ENCODE measurements at places on chromosomes 7 and 10.

GRCh38 chr10:6892864-6893263 is 312.8 kb upstream of the PRKCQ start:
- no peak for DNase-seq
- H3K27ac ChIP-seq, result no peak overlapping the region
- no peak overlapping the region for H3K4me3 ChIP-seq
- H3K27me3 ChIP-seq, result no peaks in the 10 kb centered on the region

DNA sequence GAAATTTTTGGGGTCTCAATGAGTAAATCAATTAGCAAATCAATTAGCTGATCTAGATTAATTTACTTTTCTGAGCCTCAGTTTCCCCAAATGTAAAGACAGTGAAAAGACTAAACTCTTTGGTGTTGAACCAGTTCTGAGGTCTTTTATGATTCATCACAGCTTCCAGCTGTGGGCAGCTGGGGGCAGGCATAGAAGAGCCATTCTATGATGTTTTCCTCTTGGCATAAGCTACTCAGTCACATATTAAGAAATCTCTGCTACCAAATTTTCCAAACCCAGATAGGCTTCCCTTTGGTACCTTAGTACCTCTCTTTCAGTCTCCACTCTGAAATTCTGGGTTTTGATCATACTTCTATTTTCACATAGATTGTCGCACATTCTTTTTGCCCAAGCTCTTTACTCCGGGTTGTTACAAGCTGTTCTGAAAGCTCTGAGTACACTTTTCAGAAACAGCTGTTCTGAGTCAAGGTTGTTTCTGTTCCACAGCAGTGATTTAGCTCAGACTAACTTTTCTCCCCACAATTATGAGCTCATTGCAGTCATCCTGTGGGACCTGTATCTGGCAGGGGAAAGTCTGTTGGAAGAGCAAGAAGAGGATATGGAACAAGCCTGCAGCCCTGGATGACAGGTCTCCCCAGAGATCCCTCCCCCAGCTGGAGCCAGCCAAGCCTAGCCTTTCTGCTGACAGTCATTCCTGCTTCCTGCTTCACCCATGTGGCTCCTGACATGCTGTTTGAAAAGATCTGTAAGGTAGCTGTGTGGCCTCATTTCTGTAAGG is 599.6 kb upstream of the GHITM start:
- H3K4me1 ChIP-seq, result peaks cover 35% of the 10 kb centered on the region
- no peaks in the 10 kb centered on the region for H3K36me3 ChIP-seq
- no peak for DNase-seq
- no peak overlapping the region for H3K27ac ChIP-seq
- peaks cover 22% of the 10 kb centered on the region for H3K27me3 ChIP-seq

DNA sequence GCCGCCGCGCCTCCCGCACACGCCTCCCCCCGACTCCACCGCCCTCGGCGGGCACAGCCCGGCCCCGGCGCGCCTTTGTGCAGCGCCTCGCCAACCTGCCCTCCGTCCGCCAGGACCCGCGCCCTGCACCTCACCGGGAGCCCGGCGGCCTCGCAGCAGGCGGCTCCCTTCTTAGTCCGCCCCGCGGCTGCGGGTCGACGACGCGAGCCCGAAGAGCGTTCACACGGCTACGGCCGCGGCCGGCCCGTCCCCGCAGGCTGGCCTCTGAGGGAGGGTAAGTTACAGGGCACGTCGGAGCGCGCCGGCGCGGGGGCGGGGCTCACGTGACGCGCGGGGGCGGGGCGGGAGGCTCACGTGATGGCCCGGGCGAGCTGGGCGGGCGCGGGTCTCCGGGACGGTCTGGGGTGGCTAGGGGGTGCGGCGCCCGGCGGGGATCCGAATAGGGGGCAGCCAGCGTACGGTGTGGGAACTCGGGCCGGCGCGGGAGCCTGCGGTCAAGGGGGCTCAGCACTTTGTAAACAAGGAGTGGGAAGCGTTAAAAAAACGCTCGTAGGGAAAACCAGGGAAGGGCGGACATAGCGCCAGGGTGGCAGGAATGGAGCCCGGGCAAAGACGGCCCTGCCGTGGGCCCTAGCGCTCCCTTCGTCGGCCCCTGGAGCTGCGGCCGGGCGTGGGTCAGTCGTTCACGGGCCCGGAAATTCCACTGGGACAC is at the start of gene ARHGAP12:
Gene ARHGAP12, minus strand, starts transcription at position 283 of the 712 bp plus-strand sequence. CDS start 19,976 bp downstream, outside the sequence.
- peaks cover 38% of the 10 kb centered on the region for H3K4me1 ChIP-seq
- H3K36me3 ChIP-seq, result peaks cover 6% of the 10 kb centered on the region
- H3K27me3 ChIP-seq, result no peaks in the 10 kb centered on the region
- DNase-seq, result peak; percentile 90
- peak within 1 kb of the TSS; percentile 92 for H3K4me3 ChIP-seq
- H3K27ac ChIP-seq, result peak within 1 kb of the TSS; percentile 91

- H3K4me1 ChIP-seq, result no peaks in the 10 kb centered on the region
- no peak for DNase-seq
- no peak overlapping the region for H3K27ac ChIP-seq
- H3K4me3 ChIP-seq, result no peak overlapping the region
- peaks cover 10% of the 10 kb centered on the region for H3K36me3 ChIP-seq
These were observed 582.2 kb upstream of the ZWINT start for GRCh38 chr10:56943221-56943755.

- no peak overlapping the region for H3K27ac ChIP-seq
- DNase-seq, result no peak
- H3K4me3 ChIP-seq, result no peak overlapping the region
- no peaks in the 10 kb centered on the region for H3K27me3 ChIP-seq
- no peaks in the 10 kb centered on the region for H3K36me3 ChIP-seq
These were observed 638.0 kb upstream of the MKI67 start for GRCh38 chr10:128764190-128764589.

DNA sequence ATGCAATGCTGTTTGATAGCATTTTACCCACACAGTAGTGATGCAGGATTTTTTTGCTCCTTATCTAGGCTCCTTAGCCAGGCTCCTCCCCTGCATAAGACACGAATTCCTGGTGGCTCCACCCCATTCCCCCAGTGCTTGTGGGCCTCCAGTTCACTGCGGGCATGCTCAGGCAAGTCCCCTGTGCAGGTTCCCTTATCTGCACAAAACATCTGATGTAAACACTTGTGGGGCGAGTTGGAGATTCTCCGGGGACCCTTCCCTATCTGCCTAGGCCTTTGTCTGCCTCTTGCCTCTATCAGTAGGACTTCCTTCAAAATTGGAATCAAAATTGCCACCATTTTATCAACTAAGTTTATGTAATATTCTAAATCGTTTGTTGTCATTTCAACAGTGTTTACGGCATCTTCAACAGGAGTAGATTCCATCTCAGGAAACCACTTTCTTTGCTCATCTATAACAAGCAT is 5.4 kb upstream of the STK17A start:
- no peaks in the 10 kb centered on the region for H3K27me3 ChIP-seq
- peaks cover 21% of the 10 kb centered on the region for H3K36me3 ChIP-seq
- peaks cover 22% of the 10 kb centered on the region for H3K4me1 ChIP-seq
- H3K4me3 ChIP-seq, result no peak overlapping the region
- H3K27ac ChIP-seq, result peak overlapping the region; percentile 37
- DNase-seq, result peak; percentile 31

- no peaks in the 10 kb centered on the region for H3K27me3 ChIP-seq
- H3K4me1 ChIP-seq, result no peaks in the 10 kb centered on the region
- no peak for DNase-seq
These were observed 8.2 kb upstream of the PHYH start for GRCh38 chr10:13308096-13308495.

GRCh38 chr7:69932034-69932628 is 333.9 kb downstream of the AUTS2 start:
- H3K4me3 ChIP-seq, result no peak overlapping the region
- H3K4me1 ChIP-seq, result peaks cover 2% of the 10 kb centered on the region
- 0 out of 2 replicates have a peak, but pooled peaks cover 3% of the 10 kb centered on the region for H3K27me3 ChIP-seq
- DNase-seq, result peak; percentile 12
- no peaks in the 10 kb centered on the region for H3K36me3 ChIP-seq

GRCh38 chr10:130233426-130233825 is 97.2 kb downstream of the GLRX3 start:
- H3K27ac ChIP-seq, result no peak overlapping the region
- H3K4me3 ChIP-seq, result no peak overlapping the region
- no peak for DNase-seq
- peaks cover 14% of the 10 kb centered on the region for H3K27me3 ChIP-seq

- H3K4me3 ChIP-seq, result no peak overlapping the region
- H3K27ac ChIP-seq, result peak overlapping the region; percentile 83
- peaks cover 21% of the 10 kb centered on the region for H3K36me3 ChIP-seq
- no peak for DNase-seq
- H3K4me1 ChIP-seq, result peaks cover 34% of the 10 kb centered on the region
These were observed 5.3 kb upstream of the PILRA start for GRCh38 chr7:100367676-100368613.

- no peak overlapping the region for H3K4me3 ChIP-seq
- H3K4me1 ChIP-seq, result peaks cover 28% of the 10 kb centered on the region
- peaks cover 26% of the 10 kb centered on the region for H3K36me3 ChIP-seq
- no peak for DNase-seq
These were observed 77.6 kb downstream of the ETV1 start for GRCh38 chr7:13911909-13912308.

GRCh38 chr7:521221-522070 is 1.8 kb upstream of the PDGFA start:
- no peak overlapping the region for H3K27ac ChIP-seq
- H3K27me3 ChIP-seq, result peaks cover 52% of the 10 kb centered on the region
- H3K4me3 ChIP-seq, result peak overlapping the region; percentile 65
- H3K4me1 ChIP-seq, result peaks cover 11% of the 10 kb centered on the region

DNA sequence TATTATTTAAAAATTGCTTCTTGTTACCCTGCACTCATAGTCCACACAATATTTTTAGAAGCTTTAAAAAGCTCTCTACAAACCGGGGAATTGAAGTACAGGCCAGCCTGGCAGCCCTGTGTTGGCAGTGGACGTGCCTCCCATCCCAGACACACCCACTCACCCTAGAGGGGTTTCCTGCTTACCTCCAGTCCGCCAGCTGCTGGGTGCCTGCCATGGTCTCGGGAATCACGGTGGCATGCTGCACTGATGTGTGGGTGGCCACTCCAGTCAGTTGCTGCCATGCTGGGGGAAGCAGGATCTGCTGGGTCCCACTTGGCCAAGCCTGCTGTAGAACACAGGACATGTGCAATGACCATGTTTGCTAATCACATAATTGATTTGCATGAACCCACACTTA is 80.4 kb downstream of the CLEC2L start:
- no peaks in the 10 kb centered on the region for H3K4me1 ChIP-seq
- no peak overlapping the region for H3K4me3 ChIP-seq
- H3K27ac ChIP-seq, result no peak overlapping the region
- peaks cover 7% of the 10 kb centered on the region for H3K36me3 ChIP-seq
- DNase-seq, result no peak

- no peaks in the 10 kb centered on the region for H3K36me3 ChIP-seq
- peaks cover 42% of the 10 kb centered on the region for H3K4me1 ChIP-seq
- H3K27ac ChIP-seq, result no peak overlapping the region
- H3K27me3 ChIP-seq, result no peaks in the 10 kb centered on the region
- DNase-seq, result no peak
- H3K4me3 ChIP-seq, result no peak overlapping the region
These were observed 124.9 kb downstream of the CLEC2L start for GRCh38 chr7:139648391-139648861.

DNA sequence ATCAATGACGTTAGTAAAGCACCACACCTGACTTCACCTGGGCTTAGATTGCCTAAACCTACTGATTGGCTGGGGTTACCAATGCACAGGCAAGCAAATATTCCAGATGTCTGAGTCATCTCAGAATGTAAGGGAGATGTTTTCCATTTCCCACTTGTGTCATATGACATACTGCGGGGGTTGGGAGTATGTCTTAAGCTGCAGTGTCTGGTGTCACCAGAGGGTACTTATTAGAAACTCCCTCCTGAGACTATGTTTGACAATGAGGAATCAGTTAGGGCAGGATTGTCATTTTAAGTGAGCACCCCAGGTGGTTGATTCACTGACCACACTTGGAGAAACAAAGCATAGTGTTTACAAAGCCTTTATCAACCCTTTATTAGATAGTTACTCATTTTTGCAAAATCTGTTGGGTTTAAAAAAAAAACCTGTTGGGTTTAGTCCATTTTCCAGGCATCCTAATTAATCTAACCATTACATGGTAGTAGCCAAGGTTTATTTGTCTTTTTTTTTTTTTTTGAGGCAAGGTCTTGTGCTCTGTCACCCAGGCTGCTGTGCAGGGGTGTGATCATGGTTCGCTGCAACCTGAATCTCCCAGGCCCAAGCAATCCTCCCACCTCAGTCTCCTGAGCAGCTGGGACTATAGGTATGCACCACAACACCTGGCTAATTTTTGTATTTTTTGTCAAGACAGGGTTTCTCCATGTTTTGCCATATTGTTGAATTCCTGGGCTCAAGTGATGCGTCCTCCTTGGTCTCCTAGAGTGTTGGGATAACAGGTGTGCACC is 72.5 kb downstream of the CDK6 start:
- H3K27me3 ChIP-seq, result no peaks in the 10 kb centered on the region
- peaks cover 82% of the 10 kb centered on the region for H3K4me1 ChIP-seq
- peak overlapping the region; percentile 97 for H3K27ac ChIP-seq
- no peaks in the 10 kb centered on the region for H3K36me3 ChIP-seq

GRCh38 chr7:30146127-30146612 is 11.4 kb downstream of the MTURN start:
- H3K27me3 ChIP-seq, result no peaks in the 10 kb centered on the region
- H3K4me1 ChIP-seq, result 0 out of 2 replicates have a peak, but pooled peaks cover 3% of the 10 kb centered on the region
- no peak overlapping the region for H3K27ac ChIP-seq

- no peaks in the 10 kb centered on the region for H3K27me3 ChIP-seq
- peaks cover 30% of the 10 kb centered on the region for H3K4me1 ChIP-seq
- H3K4me3 ChIP-seq, result no peak overlapping the region
These were observed 93.8 kb downstream of the PARD3 start for GRCh38 chr10:34721208-34721840.

DNA sequence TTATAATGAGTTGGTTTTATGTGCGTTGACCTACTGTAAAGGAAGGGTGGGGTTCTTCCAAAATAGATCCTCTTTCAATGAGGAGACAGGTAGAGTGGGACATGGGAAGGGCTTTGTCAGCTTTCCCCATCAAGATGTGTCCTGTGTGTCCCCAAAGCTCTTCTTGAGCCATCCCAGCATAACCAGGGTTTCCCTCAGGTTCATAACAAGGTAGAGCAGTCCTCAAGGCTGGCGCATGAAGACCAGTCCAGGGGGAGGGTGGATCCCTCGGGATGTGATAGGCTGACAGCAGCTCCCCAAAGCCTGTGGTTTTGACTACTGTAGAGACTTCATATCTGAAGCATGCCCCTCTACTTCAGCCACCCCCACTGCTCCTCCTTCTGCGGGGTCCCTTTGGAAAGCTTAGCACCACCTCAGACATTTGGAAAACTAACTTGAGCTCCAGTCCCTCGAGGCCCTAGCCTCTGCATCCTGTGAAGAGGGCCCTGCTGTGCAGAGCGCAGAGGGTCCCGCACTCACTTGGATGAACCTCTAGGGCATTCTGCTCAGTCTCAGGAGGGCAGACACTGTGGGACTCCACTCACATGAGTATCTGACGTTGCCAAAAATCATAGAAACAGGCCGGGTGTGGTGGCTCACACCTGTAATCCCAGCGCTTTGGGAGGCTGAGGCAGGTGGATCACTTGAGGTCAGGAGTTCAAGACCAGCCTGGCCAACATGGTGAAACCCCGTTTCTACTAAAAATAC is 1.1 kb upstream of the GIMAP8 start:
- no peaks in the 10 kb centered on the region for H3K36me3 ChIP-seq
- H3K27me3 ChIP-seq, result peaks cover 45% of the 10 kb centered on the region
- no peak overlapping the region for H3K27ac ChIP-seq
- peaks cover 13% of the 10 kb centered on the region for H3K4me1 ChIP-seq
